ENCODE measurements at places on chromosomes 11 and 22.

GRCh38 chr22:27995801-27996528 lies 76.9 kb upstream of the PITPNB start:
- no peak for DNase-seq

GRCh38 chr11:128784059-128784804 lies 82.9 kb downstream of the KCNJ1 start:
- DNase-seq: no peak

DNA sequence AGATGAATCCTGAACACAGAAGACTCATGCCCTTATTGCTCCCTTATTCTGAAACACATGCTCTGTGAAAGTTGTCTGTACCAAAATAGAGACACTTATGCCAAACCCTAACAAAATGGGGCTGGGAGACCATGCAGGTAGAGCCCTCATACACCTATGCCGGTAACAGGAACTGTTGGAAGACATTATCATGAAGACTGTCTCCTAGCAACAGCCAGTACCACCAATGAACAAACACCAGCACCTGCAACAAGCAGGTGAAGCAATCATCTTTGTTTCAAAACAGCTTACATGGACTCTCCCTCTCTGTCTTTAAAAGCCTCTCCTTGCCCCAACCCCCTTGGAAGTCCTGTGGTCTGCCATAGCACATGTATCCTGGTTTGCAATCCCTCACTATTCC lies 17.2 kb downstream of the SLC5A4 start:
- no peak for DNase-seq

DNA sequence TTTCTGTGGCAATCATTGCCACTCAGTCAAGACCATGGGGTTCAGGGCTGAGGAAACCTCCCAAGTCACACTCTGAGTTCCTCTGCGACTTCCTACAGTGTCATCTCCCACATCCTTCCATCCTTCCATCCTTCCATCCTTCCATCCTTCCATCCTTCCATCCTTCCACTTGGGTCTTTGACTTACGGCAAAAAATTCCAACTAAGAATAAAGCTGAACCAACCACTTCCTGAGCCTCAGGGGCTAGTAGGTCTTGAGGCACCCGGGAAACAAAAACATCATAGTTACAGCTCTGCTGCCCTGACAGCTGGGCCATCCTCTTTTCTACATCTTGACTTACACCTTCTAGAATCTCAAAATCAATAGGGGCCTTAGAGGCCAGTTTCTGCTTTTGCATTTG lies 32.1 kb downstream of the EHF start:
- DNase-seq: no peak

GRCh38 chr11:125483592-125483991 lies 12.5 kb downstream of the FEZ1 start:
- DNase-seq: no peak

DNA sequence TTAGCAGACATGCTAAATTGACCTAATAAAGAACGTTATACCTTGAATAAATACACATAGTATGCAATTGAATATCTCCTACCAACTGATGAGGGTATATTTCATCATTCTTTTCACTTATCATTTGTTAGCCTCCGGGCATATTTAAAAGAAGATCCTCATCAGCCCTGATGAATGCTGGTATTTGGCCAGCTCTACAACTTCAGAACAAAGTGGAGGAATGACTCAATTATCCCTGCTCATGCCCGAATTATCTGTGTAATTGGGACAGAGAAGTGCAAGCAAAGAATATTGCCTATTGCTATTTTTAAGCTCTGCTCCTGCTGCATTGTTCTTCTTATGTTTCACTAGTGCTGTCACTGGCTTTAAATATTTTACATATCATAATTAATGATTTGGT lies 622.1 kb downstream of the METTL15 start:
- no peak for DNase-seq

GRCh38 chr22:24681236-24681635 lies 78.2 kb downstream of the GGT1 start:
- DNase-seq: no peak

DNA sequence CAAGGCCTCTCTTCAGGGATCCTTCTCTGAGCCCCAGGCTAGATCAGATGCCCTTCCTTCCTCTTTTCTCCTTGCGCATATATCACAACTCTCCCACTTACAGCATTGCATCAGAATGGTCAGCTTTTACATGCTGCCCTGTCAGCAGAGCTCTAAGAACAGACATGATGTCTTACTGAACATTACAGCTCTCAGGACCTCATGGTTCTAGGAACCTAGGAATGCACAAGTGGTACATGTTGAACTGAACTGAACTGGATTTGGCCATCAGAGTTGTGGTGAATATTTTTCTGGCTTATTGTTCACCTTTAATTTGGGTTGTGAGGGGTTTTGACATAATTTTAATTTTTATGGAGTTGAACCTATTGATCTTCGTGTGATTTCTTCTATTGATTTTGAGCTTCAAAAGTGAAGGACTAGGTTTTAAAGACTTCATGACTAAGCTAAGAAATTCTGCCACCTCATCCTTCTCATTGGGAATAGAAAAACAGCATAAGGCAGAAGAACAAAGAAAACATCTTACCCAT lies 37.7 kb upstream of the SPON1 start:
- no peak for DNase-seq

- no peak for DNase-seq
Measured at GRCh38 chr22:22882033-22882717, 5.4 kb upstream of the IGLL5 start.

- no peak for DNase-seq
Measured at GRCh38 chr11:15128621-15129020, 13.9 kb downstream of the INSC start.

GRCh38 chr22:29359469-29359868 lies 28.9 kb downstream of the AP1B1 start:
- no peak for DNase-seq

DNA sequence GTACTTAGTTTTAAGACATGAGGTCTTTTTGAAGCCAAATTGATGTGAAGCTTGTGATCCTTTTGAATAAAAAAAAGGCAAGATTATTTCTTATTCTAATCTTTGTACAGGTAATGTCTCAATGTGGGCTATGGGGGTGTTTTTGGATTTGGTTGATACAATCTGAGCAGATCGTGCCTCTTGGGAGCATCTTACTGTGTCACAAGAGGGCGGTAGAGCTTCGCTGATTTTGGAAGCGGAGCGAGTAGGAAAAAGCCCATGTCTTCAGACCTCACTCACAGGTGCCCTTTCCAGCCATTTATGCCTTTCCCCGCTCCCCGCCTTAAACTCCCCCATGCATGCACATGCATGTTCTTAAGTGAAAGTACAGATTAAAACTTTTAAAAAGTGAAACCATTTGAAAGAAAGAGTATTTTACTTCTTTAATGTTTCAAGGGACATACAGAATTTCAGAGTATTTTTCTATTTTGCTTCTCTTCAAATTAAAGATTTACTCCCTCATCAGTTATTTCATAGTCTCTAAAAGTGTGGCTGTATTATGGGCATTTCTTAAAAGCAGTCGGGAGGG lies 18.8 kb downstream of the DDX25 start:
- peak; percentile 46 for DNase-seq

DNA sequence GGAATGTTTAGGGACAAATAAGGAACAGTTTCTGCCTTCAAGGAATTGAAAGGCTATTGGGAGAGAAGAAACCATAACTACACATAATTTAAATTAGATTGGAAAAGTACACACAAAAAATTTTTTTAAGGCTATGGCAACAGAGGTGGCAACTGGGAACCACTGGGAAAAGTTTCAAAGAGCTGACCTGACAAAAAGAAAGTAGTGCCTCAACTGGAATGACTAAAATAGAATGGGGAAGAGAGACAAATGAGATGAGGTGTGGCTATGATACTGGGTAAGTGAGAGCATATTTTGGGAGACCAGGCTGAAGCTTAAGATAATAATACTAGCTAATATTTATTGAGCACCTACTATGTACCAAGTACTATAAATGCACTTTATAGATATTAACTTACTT lies 2.9 kb upstream of the AKIP1 start:
- no peak for DNase-seq

GRCh38 chr11:68012044-68012842 lies 2.1 kb downstream of the ALDH3B1 start:
- no peak for DNase-seq

DNA sequence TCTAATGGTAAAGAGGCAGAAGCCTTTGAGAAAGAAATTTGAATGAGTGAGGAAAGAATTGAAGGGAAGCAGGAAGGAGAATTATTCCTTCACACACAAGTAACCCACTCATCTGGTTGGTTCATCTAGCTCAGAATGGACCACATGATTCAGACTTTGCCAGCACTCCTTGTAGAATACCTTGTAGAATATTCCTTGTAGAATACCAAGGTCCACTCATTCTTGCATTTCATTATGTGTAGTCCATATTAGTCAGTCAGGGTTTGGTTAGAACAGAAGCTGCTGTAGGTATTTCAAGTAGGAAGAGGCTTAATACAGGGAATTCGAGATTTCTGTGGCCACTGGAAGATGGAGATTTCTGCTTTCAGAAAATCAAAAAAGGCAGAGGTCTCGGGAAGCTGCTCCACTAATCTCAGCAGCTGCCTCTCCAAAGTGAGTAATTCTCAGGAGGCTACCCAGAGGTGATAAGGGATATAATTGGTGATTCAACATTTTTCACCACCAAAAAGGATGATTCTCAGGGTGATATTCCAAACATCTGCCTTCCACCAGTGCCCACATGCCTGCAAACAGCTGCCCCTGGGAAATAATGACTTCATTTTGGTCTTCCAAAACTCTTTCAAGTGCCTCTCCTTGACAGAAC lies 329.1 kb downstream of the TMEM135 start:
- DNase-seq: no peak

DNA sequence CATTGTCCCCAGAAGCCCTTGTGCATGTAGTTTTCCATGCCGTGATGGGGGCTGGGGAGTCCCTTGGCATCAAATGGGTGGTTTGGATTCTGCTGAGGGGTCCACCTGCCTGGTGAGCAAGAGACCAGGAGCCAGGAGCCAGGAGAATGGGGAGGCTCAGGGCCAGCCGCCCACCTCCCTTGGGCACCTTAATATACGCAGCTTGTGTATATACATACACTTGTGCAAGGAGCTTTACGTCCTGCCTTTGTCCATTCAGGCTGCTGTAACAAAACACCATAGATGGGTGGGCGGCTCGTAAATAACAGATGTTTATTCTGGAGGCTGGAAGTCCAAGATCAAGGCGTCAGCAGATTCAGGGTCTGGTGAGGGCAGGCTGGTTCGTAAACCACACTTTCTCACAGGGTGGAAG lies 62.5 kb downstream of the SMIM38 start:
- DNase-seq: no peak

DNA sequence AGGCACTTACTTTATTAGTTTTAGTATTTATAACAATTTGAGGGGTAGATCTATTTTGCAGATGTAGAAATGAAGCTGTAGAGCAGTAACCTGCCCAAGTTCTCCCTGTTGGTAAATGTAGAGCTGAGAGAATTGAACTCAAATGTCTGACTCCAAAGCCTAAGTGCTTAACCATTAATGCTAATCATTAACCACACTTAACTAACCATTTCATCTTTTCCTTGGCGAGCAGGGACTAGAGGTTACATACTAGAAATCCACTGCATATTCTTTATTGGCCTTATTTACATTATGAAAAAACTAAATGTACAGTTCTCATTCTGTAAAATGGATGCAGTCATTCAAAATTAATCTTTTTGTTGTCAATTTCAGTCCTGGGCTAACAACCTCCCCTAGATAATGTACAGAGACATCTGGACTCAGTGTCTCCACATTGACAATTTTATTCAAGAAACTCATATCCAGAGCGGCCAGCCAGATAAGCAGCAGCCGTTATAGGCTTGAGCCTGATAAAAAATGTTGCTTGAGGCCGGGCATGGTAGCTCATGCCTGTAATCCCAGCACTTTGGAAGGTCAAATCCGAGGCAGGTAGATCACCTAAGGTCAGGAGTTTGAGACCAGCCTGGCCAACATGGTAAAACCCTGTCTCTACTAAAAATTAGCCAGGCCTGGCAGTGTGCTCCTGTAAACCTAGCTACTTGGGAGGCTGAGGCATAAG lies 76.7 kb upstream of the PICALM start:
- no peak for DNase-seq

GRCh38 chr11:130118636-130119387 lies 40.8 kb upstream of the ST14 start:
- peak; percentile 8 for DNase-seq

DNA sequence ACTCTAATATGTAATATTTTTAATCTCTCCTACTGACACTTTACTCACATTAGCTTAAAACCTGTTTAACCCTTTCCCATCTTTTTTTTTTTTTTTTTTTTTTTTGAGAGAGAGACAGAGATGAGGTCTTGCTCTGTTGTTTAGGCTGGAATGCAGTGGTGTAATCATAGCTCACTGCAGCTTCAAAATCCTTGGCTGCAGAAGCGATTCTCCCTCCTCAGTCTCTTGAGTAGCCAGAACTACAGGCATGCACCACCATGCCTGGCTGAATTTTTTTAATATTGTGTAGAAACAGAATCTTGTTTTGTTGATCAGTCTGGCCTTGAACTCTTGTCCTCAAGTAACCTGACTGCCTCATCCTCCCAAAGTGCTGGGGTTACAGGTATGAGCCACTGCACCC lies 37.3 kb downstream of the PAMR1 start:
- no peak for DNase-seq

GRCh38 chr11:74895340-74896116 lies 53.4 kb downstream of the XRRA1 start:
- no peak for DNase-seq

- DNase-seq: no peak
Measured at GRCh38 chr11:96122601-96123074, 198.7 kb upstream of the MTMR2 start.

- peak; percentile 46 for DNase-seq
Measured at GRCh38 chr11:17351510-17352176, at the start of gene NCR3LG1. NCR3LG1 (plus strand) TSS chr11:17351800; CDS start chr11:17351970, 170 bp downstream.

- DNase-seq: no peak
Measured at GRCh38 chr22:24512043-24512442, 16.9 kb downstream of the UPB1 start.

DNA sequence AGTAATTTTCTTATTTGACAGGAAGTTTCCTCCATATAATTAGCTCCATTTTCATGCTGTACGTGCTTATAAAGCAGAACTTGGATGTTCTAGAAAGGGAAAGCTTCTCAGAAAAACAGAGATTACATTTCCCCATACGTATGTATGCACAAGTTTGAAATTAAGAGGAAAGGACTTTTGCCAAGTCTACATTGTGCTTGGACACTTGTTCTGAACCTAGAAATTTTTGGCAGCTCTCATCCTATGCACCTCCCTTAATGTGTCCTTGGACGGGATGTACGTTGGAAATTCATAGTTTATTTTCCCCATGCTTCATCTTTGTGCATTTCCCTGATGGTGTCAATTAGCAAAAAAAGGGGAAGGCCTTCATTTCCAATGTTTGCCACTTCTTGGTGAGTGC lies 322.7 kb downstream of the BLID start:
- DNase-seq: no peak

DNA sequence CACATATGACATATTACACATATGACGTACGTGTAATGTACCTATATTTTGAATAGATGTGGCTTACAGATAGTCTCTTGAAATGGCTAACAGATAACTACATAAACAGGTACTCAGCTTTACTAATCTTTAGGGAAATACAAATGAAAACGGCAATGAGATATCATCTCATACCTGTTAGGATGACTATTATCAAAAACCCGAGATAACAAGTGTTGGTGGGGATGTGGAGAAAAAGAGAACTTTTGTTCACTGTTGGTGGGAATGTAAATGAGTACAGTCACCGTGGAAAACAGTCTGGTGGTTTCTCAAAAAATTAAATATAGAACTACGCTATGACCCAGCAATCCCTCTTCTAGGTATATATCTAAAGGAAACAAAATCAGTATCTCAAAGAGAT lies 247.6 kb downstream of the ETS1 start:
- no peak for DNase-seq

GRCh38 chr11:66467756-66468155 lies 1.1 kb downstream of the PELI3 start:
- DNase-seq: no peak

Data from stimulated activated CD4-positive, alpha-beta T cell treated with anti-CD3 and anti-CD28 coated beads, Interleukin-1b, Interleukin-23, amount 100 ng/mL, for 48 hours (primary cell).